Stimulated activated CD4-positive, alpha-beta T cell treated with anti-CD3 and anti-CD28 coated beads, Interleukin-15, amount 100 ng/mL, for 1 hour (primary cell): ENCODE measurements at places on chromosomes 12 and 14.

- no peak for DNase-seq
These were observed 148.8 kb upstream of the GARIN6 start for GRCh38 chr12:99498756-99499155.

DNA sequence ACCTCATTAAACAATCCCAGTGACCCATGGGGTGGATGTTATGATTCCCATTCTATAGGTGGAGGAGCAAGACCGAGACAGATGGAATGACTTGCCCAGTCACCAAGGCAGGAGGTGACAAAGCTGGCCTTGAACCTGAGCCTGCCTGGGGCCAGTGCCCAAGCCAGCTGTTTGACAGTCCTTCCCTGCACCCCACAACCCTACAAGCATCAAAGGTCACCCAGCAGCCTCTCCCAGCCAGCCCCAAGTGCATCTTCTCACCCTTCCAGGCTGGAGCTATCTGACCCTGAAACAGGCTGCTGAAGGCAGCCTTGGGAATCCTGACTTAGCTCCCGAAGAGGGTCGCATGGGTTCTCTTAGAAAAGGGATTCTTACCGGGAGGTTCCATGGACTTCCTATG is 20.3 kb downstream of the MMAB start:
- DNase-seq = no peak

DNA sequence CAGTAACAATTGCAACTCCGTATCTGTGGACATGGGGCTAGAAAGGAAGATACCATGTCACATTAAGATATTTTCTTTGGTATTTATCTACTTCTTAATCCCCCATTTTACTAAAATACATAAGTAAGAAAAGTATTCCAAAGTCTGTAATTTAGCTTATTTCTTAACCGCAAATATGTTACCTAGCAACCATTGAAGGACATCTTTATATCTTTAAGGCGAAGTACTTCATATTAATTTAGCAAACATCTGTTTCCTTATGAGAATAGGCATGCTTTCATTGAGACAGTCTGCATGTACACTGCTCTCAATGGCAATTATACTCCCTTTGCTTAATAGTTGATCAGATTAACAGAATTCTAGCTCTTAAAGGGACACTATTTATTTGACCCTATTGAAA is 88.8 kb downstream of the NAV3 start:
- no peak for DNase-seq

GRCh38 chr12:52009081-52009751 is 2.5 kb downstream of the TAMALIN start:
- DNase-seq = no peak

GRCh38 chr14:80713076-80713850 is 228.3 kb downstream of the CEP128 start:
- no peak for DNase-seq

GRCh38 chr14:22877000-22877501 is 5.5 kb downstream of the LRP10 start:
- no peak for DNase-seq

DNA sequence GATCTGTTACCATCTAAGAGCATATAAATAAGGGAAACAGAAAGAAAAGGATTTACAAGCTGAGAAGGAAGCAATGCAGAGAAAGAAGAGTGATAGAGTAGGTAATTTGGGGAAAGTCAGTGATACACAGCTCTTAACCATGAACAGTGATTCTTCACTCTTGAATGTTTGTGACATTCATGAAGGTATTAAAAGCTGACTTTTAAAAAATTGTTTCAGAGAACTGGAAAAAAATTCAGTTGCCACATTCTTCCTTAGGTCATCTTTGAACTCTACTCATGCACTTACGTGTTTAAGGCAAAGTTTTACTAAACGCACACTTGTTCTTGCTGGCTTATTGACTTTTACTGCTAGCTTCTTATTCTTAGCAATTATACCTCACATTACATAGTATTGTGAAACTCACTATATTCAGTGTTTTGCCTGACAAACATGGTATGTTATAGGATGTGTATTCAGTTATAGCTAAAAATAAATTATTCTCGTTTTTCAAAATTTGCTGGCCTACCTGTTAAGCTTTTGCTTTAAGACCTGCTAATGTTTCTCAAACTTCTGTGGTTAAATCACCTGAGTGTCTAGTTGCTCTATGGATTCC is 10.9 kb downstream of the HIF1A start:
- DNase-seq = no peak

DNA sequence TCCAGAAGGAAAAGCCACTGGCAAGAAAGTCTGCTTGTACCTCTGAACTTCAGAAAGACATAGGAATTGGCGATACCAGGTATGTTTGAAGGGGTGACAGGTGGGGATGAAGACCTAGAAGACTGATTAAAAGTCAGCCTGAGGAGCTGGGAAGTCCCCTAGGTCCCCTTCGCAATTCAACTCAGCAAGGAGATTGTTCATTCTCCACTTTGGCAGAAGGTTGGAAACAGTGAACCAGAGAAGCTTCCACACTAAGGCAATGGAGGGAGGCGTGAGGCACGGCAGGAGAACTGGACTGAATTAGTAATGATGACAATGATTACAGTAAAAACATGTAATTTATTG is 240.3 kb upstream of the TMPO start:
- no peak for DNase-seq

- no peak for DNase-seq
These were observed 1.7 kb downstream of the RASSF8 start for GRCh38 chr12:25960143-25960542.

GRCh38 chr12:83700838-83701237 is 1014.1 kb downstream of the TMTC2 start:
- DNase-seq = no peak

DNA sequence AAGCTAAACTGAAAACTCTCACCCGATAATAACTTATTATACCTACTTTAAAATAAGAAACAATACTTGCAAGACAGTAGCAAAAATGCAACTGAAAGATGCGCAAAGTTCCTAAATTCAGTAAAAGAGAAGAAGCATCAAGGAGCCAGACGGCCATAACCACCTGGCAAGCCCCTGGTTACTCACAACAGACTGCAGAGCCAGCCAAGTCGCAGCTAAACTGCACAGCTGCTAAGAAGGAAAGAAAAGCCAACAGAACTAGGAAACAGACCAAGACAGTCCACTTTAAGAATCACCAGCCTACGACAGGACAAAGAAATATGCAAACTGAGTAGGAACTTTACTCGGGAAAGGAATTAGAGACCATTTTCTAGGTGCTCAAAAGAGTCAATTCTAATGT is 127.9 kb downstream of the TMTC1 start:
- DNase-seq = no peak

- DNase-seq = no peak
These were observed 67.1 kb downstream of the IFNG-AS1 start for GRCh38 chr12:68056300-68056699.

- no peak for DNase-seq
These were observed at the start of gene NRIP2 for GRCh38 chr12:2834581-2835491. TSS of gene NRIP2 (minus strand) at chr12:2835035. CDS start at chr12:2834983, 52 bp downstream.

- DNase-seq = peak; percentile 1
These were observed 8.7 kb upstream of the FGD4 start for GRCh38 chr12:32390572-32391219.

GRCh38 chr12:104226672-104227071 is 11.1 kb downstream of the TXNRD1 start:
- no peak for DNase-seq

DNA sequence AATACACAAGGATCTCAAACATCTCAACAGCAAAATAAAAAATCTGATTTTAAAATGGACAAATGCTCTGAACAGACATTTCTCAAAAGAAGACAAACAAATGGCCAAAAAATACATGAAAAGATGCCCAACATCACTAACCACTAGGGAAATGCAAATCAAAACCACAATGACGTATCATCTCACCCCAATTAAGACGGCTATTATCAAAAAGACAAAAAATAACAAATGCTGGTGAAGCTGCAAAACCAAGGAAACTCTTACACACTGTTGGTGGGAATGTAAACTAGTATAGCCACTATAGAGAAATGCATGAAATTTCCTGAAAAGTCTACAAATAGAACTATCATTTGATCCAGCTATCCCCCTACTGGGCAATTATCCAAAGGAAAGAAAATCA is 145.0 kb downstream of the BTG1 start:
- DNase-seq = no peak

DNA sequence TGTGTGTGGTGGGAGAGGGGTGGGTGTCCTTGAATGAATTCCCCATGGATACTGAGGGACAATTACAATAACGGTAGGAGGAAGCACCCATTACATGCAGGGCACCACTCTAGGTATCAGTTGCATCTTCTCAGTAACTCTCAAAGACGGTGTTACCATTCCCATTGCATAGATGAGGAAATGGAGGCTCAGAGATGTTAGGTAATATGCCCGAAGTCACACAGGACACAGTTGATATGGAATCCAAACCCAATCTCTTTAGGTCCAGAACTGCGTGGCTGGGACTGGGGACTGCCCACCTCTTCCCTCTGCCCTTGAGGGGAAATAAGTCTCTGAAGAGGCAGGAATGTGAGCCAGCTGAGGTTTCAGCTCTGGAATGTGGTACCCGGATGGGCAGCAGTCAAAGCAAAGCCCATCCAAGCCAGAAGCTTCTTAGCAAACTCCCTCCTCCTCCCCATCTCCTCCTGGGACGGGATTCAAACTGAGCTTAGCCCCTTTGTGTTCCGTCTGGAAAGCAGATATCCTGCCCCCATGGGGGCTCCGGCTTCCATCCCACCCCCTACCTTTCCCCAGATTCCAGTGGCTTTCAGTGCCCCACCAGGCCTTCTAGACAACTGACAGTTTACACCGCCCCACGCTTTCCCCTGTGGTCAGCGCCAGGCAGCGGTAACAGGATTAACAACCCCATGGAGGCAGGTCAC is 187.5 kb downstream of the RBM19 start:
- DNase-seq = no peak
